Naive thymus-derived CD8-positive, alpha-beta T cell (primary cell): ENCODE measurements at places on chromosomes 1 and 21.

DNA sequence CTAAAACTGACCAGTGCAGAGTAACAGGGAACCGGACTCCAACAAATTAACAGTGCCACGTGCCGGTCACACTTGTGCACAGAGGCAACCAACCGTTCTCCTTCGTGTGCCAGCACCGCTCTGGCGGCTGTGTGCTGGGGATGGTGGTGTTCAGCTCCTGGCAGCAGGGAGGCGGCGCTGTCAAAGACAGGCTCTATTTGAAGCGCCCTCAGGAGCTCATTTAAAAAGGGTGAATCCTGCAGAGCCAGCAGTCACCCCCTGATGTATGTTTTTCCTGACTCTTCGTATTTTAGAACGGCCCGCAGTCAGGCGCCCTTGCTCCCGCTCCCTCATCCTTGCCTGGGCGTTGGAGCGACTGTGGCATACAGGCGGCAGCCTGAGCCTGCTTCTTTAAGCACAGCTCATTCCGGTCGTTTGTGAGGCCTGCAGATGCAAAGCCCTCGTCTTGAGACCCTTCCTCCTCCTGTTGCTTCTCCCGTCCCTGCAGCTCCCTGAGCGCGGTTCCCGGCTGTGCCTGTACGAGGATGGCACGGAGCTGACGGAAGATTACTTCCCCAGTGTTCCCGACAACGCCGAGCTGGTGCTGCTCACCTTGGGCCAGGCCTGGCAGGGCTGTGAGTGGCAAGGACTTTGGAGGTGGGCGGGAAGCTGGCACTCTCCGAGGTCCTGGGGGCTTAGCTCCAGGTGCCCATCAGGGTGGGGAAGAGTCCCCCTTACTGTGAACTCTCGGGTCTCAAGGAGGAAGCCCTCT is 1.1 kb downstream of the DFFB start:
- no peak for DNase-seq

DNA sequence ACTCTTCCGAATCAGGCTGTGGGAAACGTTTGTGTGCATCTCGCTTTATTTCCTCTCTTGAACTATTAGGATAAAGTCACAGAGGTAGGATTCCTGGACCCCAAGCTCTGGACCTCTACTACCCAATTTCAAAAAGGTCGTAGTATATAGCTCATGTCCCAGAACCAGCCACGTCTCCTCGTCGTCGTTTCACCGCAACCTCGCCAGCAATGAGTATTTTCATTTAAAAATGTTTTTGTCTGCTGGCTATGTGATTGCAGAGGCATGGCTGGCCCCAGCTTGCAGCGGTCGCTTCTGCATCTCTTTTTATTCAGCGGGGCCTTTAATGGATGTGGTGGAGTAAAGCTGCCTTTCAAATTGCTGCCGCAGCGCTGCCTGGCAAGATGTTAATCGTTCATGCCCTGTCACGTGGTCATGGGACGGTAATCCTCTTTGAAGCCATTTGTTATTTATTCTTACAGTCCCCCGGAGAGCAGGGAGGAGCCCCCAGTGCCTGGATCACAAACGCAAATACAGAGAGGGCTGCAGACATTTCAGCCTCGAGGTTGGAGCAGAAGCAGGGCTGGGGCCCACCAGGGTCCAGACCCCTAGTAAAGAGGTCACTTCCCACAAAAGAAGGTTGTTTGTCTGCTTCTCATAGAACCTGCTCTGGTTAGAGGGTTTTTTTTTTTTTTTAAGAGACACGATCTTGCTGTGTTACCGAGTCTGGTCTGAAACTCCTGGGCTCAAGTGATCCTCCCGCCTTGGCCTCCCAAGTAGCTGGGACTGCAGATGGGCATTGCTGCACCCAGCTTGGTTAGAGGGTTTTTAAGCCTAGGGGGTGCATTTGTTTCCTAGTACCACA is 11.6 kb upstream of the NPHP4 start:
- no peak for DNase-seq

DNA sequence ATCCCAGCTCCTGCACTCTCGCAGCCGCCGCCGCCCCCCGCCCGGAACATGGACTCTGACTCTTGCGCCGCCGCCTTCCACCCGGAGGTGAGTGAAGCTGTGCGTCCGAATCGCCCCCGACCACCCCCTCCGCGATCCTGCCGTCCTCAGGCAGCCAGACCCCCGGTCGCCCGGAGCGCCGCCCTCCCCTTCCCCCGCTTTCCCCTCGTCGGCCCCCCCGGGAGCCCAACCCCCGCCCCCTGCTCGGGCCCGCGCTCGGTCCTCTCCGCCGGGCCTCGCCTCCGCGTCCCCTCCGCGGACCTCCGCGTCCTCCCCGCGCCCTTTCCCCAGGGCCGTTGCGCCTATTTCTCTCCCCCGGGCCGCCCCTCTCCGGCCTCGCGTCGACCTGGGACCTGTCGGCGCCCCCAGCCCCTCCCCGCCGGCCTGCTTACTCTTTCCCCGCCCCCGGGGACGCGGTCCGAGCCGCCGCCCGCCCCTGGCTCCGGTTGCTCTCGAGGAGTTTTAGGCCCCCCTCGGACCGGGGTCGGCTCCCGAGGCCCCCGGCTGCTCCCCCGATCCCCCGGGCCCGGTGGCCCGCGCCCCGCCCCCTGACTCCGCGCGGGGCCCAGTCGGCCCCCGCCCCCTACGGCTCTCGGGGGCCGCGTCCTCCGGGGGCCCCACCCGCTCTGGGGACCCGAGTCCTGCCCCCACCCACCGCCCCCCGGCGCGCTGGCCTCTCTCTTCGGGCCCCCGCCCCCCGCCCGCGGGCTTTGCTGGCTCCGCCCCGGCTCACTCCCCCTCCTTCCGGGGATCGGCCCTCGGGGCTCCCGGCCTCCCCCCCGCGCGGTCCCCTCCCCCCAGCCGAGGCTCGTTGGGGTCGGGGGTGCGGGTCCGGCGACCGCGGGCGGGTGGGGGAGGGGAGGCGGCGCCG is 743 bp downstream of the PHF13 start:
- peak; percentile 42 for DNase-seq

GRCh38 chr1:118200836-118201235 is 15.8 kb upstream of the SPAG17 start:
- no peak for DNase-seq

GRCh38 chr1:5099558-5099957 is 445.1 kb downstream of the AJAP1 start:
- DNase-seq: no peak

- DNase-seq: no peak
These were observed 686 bp upstream of the ZNF281 start for GRCh38 chr1:200410566-200410878.

GRCh38 chr1:67886076-67886475 is 52.8 kb upstream of the GNG12 start:
- DNase-seq: no peak

DNA sequence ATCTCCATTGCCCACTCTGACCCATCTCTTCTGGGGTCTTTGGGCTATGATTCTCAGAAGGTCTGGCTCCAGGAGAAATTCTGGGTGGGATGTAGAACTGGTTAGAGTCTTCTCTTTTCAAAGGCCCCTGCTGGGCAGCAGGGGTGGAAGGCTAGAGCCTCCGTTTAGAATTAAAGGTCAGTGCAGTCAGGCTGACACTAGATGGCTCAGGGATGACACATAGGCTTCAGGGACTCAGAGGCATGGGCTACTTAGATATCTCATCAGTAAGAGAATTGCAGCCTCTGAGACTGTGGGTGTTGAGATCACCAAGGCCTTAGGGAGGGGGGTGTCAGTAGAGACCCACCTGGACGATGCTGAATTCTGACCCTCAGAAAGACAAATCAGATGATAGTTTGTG is 12.6 kb upstream of the PPM1J start:
- no peak for DNase-seq

DNA sequence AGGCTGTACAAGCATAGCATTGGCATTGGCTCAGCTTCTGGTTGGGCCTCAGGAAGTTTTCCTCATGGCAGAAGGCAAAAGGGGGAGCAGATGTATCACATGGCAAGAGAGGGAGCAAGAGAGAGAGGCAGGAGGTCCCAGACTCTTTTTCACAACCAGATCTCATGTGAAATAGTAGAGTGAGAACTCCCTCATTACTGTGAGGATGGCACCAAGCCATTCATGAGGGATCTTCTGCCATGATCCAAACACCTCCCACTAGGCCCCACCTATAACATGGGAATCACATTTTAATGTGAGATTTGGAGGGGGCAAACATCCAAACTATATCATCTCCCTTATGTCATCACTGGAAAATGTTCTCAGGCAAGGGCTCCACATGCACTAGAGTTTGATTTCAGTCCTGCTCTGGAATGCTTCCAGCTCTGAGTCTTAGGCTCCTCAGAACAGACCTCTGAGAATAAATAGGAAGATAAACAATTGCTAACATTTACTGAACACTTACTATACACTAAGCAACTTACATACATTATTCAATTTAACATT is 39.4 kb upstream of the VTCN1 start:
- no peak for DNase-seq

DNA sequence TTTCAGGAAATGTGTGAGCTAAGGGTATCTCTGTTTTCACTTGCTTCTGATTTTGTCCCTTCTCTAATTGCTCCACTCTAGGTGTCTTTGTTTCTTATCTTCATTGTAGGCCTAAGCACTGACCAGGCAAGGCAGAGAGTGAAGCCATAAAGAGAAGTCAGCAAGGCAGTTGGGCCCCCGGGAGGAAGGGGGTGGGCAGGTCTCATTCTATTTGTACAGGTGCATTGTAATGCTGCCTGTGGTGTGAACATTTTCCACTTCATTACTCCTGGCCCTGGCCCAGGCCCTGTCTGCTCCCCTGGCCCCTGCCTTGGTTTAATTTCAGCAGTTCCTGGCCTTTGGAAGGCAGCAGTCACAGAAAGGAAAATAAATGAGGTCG is 86.4 kb upstream of the JUN start:
- no peak for DNase-seq

GRCh38 chr1:109208836-109209463 is 4.8 kb upstream of the SARS1 start:
- no peak for DNase-seq

GRCh38 chr1:231666220-231666936 is 39.8 kb downstream of the DISC1 start:
- DNase-seq: no peak

GRCh38 chr1:201606096-201606495 is 67.2 kb downstream of the NAV1 start:
- no peak for DNase-seq

DNA sequence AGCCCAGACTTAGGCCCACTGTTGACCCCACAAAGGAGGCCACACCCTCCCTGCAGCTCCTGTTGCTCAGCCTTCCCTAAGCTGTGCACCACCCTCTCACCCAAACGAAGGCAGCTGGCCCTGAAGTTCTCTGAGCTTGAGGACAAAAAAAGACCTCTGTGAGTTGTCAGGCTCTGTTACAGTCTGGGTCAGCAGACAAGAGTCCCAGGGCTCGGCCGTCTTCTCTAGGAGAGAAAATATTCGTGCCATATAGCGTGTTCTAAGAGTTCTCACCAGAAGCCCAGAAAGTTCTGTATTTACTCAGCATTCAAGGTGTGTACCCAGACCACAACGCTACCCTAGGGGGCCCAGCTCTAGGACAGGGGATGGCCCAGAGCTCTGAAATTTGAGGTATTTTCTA is 25.5 kb upstream of the LYST start:
- no peak for DNase-seq

- DNase-seq: no peak
These were observed 3.7 kb downstream of the GJB4 start for GRCh38 chr1:34763142-34763781.

- DNase-seq: no peak
These were observed 565.8 kb upstream of the PKN2 start for GRCh38 chr1:88118176-88118845.

DNA sequence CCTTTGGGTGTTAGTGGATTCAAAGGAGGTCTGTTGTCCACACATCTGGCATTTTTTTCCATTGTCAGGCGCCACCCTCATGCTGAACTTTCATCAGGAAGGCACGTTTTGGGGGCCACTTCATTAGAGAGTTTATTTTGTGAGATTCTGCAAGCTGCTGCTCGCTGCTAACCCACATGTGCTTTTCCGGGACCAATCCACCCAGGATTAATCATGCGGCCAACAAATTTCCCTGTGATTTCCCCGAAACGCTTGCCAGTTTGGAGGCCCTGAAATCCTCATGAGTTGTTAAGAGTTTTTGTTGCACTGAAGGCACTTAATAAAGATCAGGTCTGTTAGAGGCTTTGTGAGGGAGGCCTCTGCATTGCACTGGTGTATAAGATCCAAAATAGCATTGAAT is 2.4 kb downstream of the PDPN start:
- no peak for DNase-seq

- DNase-seq: no peak
These were observed 79.1 kb downstream of the FMN2 start for GRCh38 chr1:240170806-240171205.
